ENCODE measurements at places on chromosomes 1 and 21.

- no peak for DNase-seq
Observed at GRCh38 chr1:3481836-3482375, 27.4 kb downstream of the ARHGEF16 start.

- DNase-seq, result no peak
Observed at GRCh38 chr1:219027146-219027673, 146.5 kb upstream of the LYPLAL1 start.

- DNase-seq, result peak; percentile 19
Observed at GRCh38 chr1:223653015-223653414, 12.5 kb downstream of the CAPN8 start.

DNA sequence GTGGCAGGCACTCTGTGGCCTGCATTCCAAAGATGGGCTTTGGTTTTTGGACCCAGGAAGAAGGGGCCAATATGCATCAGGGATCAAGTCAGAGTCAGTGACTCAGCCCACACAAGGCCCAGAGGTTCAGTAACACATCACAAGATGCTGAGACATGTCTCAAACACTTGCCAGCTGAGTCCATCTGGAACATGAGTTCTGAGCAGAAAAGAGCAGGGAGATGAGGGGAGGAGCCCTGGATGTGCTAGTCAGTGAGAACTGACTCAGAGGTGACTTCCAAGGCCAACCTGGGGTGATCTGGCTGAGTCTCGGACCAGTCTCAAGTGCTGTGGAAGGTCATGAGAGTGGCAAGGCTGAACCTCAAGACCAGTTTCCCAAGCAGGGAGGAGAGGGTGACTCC, 150.1 kb downstream of the CDC7 start:
- DNase-seq, result no peak

GRCh38 chr1:154497026-154497806, 4.8 kb upstream of the TDRD10 start:
- no peak for DNase-seq

GRCh38 chr1:16124377-16125087, 31.3 kb downstream of the EPHA2 start:
- no peak for DNase-seq

DNA sequence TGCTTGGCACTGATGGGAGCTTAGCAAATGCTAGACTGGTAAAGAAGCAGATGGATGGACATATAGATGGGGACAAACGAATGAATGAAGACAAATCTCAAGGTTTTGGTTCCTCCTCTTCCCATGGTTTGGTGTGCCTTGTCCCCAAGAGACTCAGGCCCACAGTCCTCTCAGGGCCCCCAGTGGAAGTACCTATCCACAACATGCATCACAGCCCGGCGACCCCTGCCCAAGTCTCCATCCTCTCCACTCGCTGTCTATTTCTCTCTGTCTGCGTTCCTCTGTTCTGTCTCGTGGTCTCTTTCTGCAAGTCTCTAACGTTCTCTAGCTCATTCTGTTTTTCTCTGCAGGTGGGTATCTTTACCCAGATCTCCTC, 85.8 kb downstream of the GLIS1 start:
- no peak for DNase-seq

DNA sequence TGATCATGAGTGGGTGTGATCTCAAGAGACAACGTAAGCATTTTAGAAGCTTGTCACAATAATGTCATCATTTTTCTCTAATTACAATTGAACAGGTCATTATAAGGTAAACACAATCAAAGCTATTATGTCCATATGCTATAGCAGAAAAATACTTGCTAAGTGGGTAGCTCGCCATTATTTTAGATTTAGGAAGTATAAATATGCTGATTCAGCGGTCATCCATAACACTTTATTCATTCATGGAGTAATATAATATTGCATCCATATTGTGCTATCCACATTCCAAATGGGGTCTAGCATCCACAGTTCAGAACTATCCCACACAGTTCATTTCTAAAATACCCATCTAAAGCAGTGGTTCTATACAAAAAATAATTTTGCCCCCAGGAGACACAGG, 8.4 kb downstream of the KRTAP15-1 start:
- no peak for DNase-seq

- peak; percentile 48 for DNase-seq
Observed at GRCh38 chr1:88983791-88984559, 8.5 kb downstream of the KYAT3 start.

DNA sequence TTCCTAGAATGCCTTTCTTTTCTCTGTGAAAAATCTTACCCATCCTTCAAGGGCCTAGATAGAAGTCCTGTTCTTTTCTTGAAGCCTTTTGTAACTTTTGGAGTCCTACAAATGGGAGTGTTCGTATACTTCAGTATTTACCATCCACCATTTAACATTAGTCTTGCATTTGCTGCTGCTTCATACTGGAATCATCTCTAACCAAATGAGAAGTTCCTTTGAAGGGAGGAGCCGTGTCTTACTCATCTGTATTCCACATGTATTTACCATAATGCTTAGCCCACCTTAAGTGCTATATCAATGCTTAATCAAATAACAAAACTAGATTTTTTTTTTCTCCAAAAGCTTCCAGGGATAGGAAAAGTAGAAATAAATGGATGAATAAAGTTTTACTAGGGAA, 7.1 kb downstream of the PRDX6 start:
- DNase-seq, result no peak

GRCh38 chr1:57111175-57111574, 145.4 kb upstream of the C8B start:
- DNase-seq, result no peak

DNA sequence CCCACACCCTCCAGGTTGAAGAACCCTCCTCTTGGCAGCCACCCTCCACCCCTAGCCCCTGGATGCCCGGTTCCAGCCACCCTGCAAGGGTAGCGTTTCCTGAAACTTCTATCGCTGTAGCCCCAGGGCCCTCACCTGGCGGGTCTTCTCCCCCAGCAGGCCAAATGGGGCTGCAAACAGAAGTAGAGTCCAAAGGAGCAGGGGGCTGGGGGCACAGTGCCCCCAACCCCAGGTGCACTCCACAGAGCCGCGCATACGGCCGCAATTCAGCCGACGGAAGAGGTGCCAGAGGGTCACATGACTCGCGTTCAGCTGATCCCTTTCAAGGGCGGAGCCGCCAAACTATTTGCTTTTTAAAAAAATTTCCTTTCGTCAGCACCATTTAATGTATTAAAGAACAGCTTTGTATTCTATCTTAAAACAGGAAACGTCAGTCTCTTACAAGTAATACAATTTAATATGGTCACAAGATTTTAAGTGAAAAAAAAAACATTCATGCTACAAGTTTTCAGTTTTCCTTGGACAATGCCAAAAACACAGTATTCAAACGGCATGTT, at the start of gene GLMP:
Gene GLMP (minus strand): TSS at position 289 of the 557 bp plus-strand sequence. CDS start 34 bp downstream, at position 255.
- DNase-seq, result peak; percentile 62

DNA sequence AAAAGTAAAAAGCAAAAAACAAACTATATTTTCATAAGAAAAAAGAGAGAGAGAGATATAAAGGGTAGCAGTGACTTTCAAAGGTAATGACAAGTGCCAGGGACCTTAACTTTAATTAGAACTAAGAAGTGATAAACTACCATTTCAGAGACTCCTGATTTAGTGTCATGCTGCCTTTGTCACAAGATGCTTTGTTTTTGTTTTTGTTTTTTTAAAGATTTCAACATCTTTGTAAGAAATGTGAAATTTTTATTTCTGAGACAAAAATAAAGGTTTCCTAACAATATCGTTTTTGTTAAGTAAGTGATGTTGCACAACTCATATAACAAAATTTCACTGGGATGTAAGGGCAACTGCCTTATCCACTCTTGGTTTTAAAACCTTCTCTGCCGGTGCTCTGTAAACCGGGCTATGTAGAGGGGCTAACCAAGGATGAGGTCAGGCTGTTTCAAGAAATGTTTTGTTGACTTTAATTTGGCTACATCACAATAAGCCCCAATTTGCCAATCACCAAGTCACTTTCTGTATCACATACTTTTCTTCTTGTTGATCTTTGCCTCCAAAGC, 35.2 kb upstream of the SYT2 start:
- DNase-seq, result no peak

GRCh38 chr1:80083892-80084291, 1077.4 kb upstream of the ADGRL4 start:
- no peak for DNase-seq

- DNase-seq, result no peak
Observed at GRCh38 chr1:175009532-175009931, 9.8 kb downstream of the CACYBP start.

- no peak for DNase-seq
Observed at GRCh38 chr1:46153732-46154131, 21.2 kb upstream of the TSPAN1 start.

DNA sequence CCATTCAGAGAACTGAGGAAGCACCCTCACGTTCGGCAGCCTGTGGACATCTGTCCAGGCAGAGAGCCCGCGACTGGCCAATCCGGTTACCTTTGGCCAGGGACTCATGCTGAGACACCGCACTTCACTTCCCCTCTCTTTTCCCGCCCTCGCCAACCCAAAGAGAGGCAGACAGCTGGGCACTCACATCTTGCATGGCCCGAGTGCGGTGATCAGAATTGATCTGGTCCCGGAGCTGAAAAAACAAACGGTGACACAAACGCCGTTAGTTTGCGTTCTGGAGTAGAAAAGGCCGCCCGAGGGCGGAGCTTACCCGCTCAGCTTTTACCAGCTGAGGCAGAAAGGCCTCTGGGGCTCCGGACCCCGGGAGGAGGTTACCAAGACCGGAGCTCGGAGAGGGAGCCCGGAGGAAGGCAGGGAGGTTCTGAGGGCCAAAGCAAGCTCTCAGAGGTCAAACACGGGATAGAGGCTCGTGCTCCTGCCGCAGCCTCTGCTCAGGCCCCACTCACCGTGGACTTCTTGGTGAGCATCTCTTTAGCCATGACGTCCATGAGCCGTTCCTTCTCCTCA, 376 bp downstream of the SF3A3 start:
- peak; percentile 75 for DNase-seq

- no peak for DNase-seq
Observed at GRCh38 chr1:15902882-15903281, 55.4 kb downstream of the SPEN start.

- peak; percentile 15 for DNase-seq
Observed at GRCh38 chr1:242147096-242147976, 148.4 kb upstream of the MAP1LC3C start.
